Tongue (tissue), 3 donors: ENCODE measurements at places on chromosomes 1 and 21.

- DNase-seq = peak; percentile 85
Measured at GRCh38 chr1:110780600-110781484, 92.1 kb upstream of the CD53 start.

- no peak for DNase-seq
Measured at GRCh38 chr1:10438677-10439163, 8.5 kb downstream of the CENPS start.

DNA sequence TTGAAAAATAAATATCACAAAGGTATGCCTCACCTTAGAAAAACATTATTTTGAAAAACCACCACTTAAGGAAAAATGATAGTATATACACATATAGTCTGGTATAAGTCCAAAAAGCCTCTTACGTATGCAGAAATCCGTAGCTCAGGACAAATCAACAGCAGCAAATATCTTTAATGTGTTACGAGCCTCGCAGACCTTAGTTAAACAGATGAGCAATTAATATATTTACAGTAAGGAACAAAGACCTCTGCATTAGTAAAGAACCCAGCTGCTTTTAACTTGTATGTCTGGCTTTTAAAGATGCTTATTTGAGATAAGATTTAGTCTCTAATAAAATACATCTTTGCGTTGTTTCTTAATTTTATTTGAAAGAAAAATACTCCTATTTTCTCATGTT, 79.9 kb upstream of the CHRM3 start:
- DNase-seq = no peak

- DNase-seq = peak; percentile 95
Measured at GRCh38 chr1:52033190-52034049, at the start of gene KTI12. KTI12 (minus strand) TSS chr1:52033810; CDS start chr1:52033761, 49 bp downstream.

GRCh38 chr1:198497326-198498102, 43.0 kb downstream of the ATP6V1G3 start:
- no peak for DNase-seq

DNA sequence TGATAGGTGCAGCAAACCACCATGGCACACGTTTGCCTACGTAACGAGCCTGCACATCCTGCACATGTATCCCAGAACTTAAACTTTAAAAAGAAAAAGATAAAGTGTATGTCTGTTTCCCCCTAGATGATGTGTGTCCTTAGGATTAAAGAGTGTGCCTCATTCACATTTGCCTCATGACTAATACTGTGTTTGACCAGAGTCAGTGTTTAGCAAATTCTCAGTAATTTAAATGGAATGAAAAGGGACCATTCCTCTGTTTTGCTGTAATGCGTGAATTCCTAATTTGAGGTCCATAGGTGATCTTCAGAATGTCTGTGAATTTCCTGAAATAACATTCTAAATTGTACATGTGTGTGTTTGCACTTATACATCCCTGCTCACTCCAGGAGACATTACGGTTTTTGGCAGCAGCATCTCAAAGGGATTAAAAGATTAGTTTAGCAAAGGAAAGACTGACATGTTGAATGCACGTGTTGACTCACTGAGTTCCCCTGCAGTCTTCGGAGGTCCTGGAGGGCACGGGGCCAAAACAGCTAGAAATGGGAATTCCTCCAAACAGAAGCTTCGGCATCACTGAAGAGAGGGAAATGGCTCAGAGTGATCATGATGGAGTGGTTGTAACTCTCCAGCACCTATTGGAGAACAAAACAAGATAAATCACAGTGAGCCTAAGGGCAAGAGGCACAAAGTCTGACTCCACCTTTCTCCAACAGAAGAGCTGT, 19.1 kb upstream of the SLC35F3 start:
- DNase-seq = peak; percentile 58

DNA sequence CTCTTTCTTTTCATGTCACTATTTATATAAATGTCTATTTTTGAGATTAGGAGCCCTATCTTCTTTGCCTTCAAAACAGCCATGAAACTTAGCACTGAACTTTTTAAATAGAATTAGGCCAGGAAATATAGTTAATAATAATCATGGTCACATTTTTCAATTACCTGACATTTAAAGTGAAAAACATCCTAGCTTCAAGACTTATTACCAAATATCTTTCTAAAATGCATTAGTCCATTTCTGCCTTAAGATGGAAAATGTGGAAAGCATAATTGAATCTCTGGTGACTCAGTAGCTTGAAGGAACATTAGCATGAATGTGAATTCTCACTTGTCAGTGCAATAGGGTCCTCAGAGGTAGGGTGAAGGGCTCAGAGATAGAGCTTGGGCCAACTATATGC, 18.7 kb upstream of the RGS4 start:
- no peak for DNase-seq
